Fibroblast of the aortic adventitia (primary cell): ENCODE measurements at places on chromosomes 3 and 15. TPM values are rescaled to one million over a fixed set of nuclear protein-coding genes. Genes with fewer than 3 reads are reported as not detected.

Gene SERINC4
- 0.18 TPM in 1 of 2 replicates, not detected in the other for total RNA-seq

Gene CLDN18
- not detected in 2 replicates for total RNA-seq

Gene ABI3BP
- total RNA-seq = 83.2 and 108 TPM in 2 replicates

Gene CLDN1
- total RNA-seq = 0.18 and 1.3 TPM in 2 replicates

Gene C3orf49
- not detected in 2 replicates for total RNA-seq

Gene MYL3
- total RNA-seq = not detected in 2 replicates

Gene ROPN1
- not detected in 2 replicates for total RNA-seq

Gene SLC12A1
- total RNA-seq = under 0.01 TPM in 1 of 2 replicates, not detected in the other

Gene TARS3
- total RNA-seq = 10.0 and 12.1 TPM in 2 replicates

Gene CRYGS
- total RNA-seq = 1.3 TPM in 1 of 2 replicates, not detected in the other

Gene RARB
- total RNA-seq = 3.1 and 4.2 TPM in 2 replicates

Gene GPR160
- total RNA-seq = 0.90 TPM in 1 of 2 replicates, not detected in the other

Gene CHST13
- total RNA-seq = 0.09 TPM in 1 of 2 replicates, not detected in the other

Gene GOLGA8M
- total RNA-seq = 1.2 TPM in 1 of 2 replicates, not detected in the other

Gene B3GALNT1
- 14.2 and 28.5 TPM in 2 replicates for total RNA-seq

Gene MNS1
- total RNA-seq = 3.8 and 7.0 TPM in 2 replicates

Gene STRA6
- 0.18 and 0.25 TPM in 2 replicates for total RNA-seq

Gene DISP2
- 0.08 and 0.36 TPM in 2 replicates for total RNA-seq

Gene STX19
- total RNA-seq = not detected in 2 replicates

Gene SOX14
- not detected in 2 replicates for total RNA-seq

Gene ZIC4
- total RNA-seq = not detected in 2 replicates

Gene UROC1
- not detected in 2 replicates for total RNA-seq

Gene HCLS1
- total RNA-seq = 2.7 and 7.5 TPM in 2 replicates

Gene IL20RB
- 3.9 and 4.6 TPM in 2 replicates for total RNA-seq

Gene LINGO1
- total RNA-seq = not detected in 2 replicates

Gene CD200R1
- total RNA-seq = not detected in 2 replicates

Gene PPARG
- 11.1 and 39.4 TPM in 2 replicates for total RNA-seq

Gene GPR62
- total RNA-seq = 0.09 TPM in 1 of 2 replicates, not detected in the other

Gene SMCO1
- not detected in 2 replicates for total RNA-seq

Gene PP2D1
- total RNA-seq = not detected in 2 replicates

Gene LRRC49
- 12.0 and 25.2 TPM in 2 replicates for total RNA-seq

Gene LRRC31
- total RNA-seq = not detected in 2 replicates

Gene SCAMP5
- 1.1 and 2.2 TPM in 2 replicates for total RNA-seq

Gene LDHAL6B
- total RNA-seq = not detected in 2 replicates

Gene IMPDH2
- 313 and 402 TPM in 2 replicates for total RNA-seq

Gene TERC
- total RNA-seq = 124 and 230 TPM in 2 replicates

Gene P3H2
- 4.0 and 15.6 TPM in 2 replicates for total RNA-seq

Gene CELF6
- total RNA-seq = 0.18 and 1.6 TPM in 2 replicates

Gene SERPINI2
- not detected in 2 replicates for total RNA-seq

Gene SUSD5
- 1.8 and 2.9 TPM in 2 replicates for total RNA-seq

Gene ATG7
- 97.9 and 142 TPM in 2 replicates for total RNA-seq

Gene AHSG
- total RNA-seq = not detected in 2 replicates
